ENCODE measurements at places on chromosomes 5 and 9.

DNA sequence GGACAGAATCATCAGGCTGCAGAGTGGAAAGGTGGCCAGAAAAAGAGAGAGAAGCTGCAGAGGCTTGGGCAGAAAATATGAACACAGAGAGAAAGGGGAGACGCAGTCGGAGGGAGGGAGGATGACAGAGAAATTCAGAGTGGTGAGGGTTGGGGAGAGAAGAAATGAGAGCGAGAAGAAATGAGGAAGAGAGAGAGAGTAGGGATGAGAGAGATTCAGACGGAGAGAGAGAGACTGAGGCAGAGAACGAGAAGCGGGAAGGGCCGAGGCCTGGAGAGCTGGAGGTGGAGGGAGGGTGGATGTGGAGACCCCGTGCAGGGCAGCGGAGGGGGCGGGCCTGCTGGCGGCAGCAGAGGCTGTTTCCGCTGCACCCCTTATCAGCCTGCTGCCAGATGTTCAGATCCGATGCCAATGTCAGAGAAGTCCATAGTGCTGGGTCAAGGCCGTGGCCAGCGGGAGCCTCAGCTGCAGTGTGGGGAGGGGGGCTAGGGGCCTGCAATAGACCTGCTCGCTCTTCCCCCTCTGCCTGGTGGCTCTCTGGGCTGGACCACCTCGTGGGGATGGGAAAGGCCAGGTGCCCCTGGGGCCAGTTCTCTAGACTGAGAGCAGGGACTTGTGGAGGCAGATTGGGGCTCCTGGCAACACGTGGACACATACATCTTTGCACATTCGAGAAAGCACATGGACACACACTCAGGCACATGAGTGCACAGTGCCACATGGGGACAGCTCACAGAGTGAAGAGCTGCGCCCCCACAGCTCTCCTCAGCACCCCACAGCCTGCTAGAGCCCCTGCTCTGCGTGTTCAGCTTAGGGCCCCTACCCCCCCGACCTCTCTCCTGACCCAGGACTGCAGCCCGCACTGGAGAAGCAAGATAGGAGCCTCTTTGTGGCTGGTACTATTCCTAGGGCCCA is 4.9 kb upstream of the NR5A1 start:
- DNase-seq: no peak

- DNase-seq: peak; percentile 43
Measured at GRCh38 chr5:150106674-150107426, 20.5 kb upstream of the CSF1R start.

GRCh38 chr9:136679431-136679941 is 7.8 kb downstream of the AGPAT2 start:
- peak; percentile 93 for DNase-seq

GRCh38 chr9:112582371-112583262 is 96.0 kb downstream of the KIAA1958 start:
- DNase-seq: no peak

DNA sequence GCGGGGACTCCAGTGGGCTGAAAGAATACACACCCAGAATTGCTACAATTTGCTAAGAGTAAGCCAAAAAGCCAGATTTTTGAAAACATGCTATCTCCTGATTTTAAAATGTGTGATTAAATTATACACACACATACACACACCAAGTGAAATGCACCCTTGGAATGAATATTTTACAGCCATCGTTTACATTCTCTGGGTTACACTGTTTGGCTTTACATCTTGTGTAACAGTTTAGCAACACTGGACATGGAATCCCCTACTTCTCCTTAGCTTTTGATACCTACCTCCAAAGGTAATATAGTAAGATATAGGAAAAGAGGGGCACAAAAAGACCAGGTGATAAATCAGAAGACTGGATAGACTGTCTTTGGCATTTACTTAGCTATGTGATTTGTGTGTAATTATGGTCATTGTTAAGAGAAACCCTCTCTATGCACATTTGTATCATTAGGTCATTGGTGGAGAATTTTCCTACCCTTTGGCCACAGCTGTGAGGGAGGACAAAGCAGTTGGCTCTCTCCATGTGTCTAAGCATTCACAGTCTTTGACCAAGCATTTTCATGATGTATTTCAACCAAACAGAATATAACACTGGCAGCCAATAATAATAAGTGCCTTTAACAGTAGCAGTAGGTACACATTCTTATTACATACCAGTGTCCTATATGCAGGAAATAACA is 7.6 kb downstream of the SVEP1 start:
- DNase-seq: no peak

- DNase-seq: no peak
Measured at GRCh38 chr5:82142928-82143577, 135.1 kb downstream of the RPS23 start.

- no peak for DNase-seq
Measured at GRCh38 chr5:34900652-34901051, 14.7 kb downstream of the RAD1 start.

DNA sequence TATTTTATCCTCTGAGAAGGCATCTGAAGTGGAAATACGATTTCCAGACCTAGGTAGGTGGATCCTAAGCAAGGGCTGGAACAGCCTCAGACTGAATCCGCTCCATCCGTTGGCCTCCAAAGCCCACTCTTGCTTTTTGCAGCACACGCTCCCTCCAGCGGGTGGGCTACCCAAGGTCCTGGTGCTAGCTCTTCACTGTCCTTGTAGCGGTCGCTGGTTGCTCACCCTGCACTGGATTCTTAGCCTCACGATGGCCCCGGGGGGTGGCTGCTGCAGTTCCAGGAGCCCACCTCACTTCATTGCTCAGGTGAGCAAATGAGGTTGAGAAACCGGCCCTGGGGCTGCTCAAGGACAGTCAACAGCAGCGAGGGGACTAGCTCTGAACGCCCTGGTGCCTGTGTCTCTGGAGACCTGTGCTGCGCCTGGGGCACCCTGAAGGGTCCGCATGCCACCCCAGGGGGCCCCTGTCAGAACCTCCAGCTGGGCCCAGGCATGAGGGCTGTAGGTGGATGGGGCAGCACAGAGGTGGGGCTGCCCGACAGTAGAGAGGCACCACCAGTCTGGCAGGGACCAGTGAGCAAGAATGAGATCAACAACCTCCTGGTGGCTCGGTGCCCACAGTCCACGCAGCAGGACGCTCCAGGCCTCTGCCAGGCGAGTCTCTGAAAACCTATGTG is 4.3 kb downstream of the MGAT4B start:
- DNase-seq: no peak

- no peak for DNase-seq
Measured at GRCh38 chr9:136961279-136962065, 9.4 kb downstream of the LCN12 start.

DNA sequence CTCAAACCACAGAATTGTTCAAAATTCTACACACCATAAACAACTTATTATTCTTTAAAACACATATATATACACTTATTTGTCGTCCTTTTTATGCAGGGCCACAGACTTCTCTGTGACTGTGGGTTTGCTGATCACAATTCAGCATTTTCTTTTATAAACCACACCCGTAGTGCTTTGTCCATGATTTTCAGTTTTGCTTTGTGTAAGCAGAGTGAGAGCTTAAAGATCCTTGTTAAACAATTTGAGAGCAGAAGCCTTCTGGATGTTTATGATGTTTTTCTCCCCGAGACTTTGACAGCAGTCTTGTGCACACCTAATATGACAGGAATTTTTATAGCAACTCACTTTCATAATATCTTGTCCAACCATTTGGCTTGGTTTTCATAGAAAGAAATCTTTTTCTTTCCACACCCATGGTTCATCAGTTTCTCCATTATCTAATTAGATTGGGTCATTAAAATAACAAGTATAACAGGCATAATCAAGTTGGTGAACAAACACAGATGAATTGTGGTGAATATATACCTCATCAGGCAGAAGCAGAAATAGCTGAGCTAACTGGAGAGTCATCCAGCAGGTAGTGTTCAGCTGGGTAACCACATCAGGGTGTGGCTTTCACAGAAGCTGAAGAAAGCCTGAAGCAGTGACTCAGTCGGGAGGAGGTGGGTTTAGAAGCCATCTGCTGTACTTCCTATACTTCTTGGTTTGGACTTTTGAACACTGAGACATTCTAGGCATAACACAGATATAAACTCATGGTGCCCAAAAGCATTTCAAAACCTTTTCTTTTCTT is 232.8 kb downstream of the DOCK8 start:
- no peak for DNase-seq

- DNase-seq: no peak
Measured at GRCh38 chr9:112288029-112288428, 45.4 kb downstream of the PTBP3 start.
